ENCODE measurements at places on chromosomes 5 and 9.
A peak's percentile ranks its signal among the peaks of the same experiment; 100 is the strongest.

GRCh38 chr5:124401476-124402143 is 344.8 kb downstream of the ZNF608 start:
- DNase-seq, result no peak

GRCh38 chr5:123427281-123427680 is 4.1 kb upstream of the CEP120 start:
- no peak for DNase-seq

- DNase-seq, result peak; percentile 75
Measured at GRCh38 chr9:38088006-38088925, 19.2 kb upstream of the SHB start.

GRCh38 chr9:27766073-27766835 is 193.0 kb upstream of the C9orf72 start:
- no peak for DNase-seq

GRCh38 chr5:72633649-72634048 is 126.4 kb upstream of the ZNF366 start:
- no peak for DNase-seq

DNA sequence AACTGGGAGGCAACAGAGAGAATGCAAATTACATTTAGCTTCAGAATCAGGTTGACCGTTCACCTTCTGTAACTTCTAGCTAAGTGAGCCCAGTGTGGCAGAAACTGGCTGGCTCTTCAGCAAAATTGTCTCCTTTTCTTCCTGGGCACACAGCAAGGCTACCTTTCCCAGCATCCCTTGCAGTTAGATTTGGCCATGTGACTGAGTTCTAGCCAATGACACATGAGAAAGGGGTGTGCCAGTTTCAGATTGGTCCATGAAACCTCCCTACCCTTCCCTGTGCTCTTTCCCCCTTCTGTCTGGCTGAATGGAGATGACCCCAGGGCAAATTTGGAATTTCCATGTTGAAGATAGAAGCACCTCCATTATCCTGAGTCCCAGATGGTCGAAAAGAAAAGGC is 72.5 kb upstream of the SMIM23 start:
- DNase-seq, result no peak

DNA sequence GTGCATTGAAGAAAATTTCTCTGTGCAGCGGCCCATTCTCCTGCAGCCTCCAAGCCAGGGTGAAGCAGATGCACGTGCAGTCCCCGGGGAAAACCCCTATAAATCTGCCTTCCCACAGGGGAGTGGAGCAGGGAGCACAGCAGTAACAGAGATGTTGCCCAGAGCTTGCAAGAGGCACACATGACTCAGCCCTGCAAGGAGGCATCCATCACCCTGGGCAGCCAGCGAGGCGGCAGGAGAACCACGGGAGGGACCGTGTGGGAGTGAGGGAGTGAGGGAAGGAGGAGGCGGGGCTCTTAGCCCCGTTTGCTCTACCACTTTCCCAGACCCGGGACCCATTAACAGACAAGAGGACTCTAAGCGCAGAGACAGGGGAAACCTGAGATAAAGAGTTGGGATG is 96.2 kb upstream of the ARAP3 start:
- DNase-seq, result no peak

- DNase-seq, result no peak
Measured at GRCh38 chr9:110031511-110032173, 176.3 kb downstream of the C9orf152 start.

- DNase-seq, result peak; percentile 74
Measured at GRCh38 chr5:178130576-178131445, at the start of gene RMND5B. TSS of gene RMND5B (plus strand) at chr5:178131014. CDS start at chr5:178138120, 7,106 bp downstream.

Data from stimulated activated CD4-positive, alpha-beta T cell treated with anti-CD3 and anti-CD28 coated beads, Interleukin-2, amount 100 ng/mL, for 48 hours (primary cell).